Renal cortical epithelial cell (primary cell): ENCODE measurements at places on chromosomes 7 and 10. TPM values are rescaled to one million over a fixed set of nuclear protein-coding genes. Genes with fewer than 3 reads are reported as not detected.

The KNDC1 gene
- 0.25 TPM in 1 of 2 replicates, not detected in the other for total RNA-seq

The SHTN1 gene
- total RNA-seq: 11.6 and 35.9 TPM in 2 replicates

The TFAM gene
- 33.3 and 41.0 TPM in 2 replicates for total RNA-seq

The CHRM2 gene
- total RNA-seq: under 0.01 TPM in 1 of 2 replicates, not detected in the other

The CBX3 gene
- total RNA-seq: 124 and 212 TPM in 2 replicates

GRCh38 chr7:43915907-43916306 is 9.5 kb upstream of the URGCP start:
- DNase-seq: no peak

DNA sequence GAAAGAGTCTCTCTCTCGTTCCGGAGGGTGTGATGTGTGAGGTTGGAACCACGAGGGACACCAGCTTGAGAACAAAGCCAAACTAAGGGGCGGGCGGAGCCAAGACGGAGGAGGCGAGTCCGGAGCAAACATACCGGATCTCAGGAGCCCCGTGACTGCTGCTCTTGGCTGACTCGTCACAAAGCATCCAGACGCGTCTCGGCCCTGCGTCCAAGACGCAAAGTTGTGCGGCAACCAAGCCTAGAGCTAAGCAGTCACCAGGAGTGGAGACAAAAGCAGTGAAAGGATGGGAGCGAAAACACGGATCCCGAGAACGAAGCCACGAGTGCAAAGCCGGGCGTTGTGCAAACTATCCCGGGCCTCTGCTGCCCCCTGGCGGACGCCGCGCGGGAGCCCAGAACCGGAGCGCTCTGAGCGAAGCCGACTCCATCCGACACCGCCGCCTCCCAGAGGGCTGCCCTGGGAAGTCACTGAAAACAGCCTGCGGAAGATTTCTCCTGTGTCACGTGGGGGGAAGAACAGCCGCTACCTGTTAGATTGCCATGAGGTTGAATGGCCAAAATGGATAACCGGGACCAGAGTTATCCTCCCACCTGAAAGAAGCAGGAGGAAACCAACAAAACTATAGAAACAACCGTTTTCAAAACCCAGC is 46.4 kb upstream of the TMEM72 start:
- DNase-seq: peak; percentile 44

- DNase-seq: no peak
Observed at GRCh38 chr7:158394936-158395335, 192.7 kb downstream of the PTPRN2 start.

DNA sequence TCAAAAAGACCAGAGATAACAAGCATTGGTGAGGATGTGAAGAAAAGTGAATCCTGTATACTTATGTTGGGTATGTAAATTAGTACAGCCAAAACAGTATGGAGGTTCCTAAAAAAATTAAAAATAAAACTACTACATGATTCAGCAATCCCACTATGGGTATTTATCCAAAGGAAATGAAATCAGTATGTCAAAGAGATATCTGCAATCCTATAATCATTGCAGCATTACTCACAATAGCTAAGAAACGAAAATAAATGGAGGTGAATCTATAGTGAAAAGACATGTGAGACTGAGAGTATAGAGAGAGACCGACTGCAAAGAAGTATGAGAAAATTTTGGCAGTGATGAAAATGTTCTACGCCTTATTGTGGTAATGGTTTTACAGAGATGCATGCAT is 139.2 kb upstream of the TMEM168 start:
- no peak for DNase-seq

- no peak for DNase-seq
Observed at GRCh38 chr7:155848691-155849669, 36.7 kb upstream of the SHH start.
